ENCODE measurements at places on chromosomes 5 and 9.

DNA sequence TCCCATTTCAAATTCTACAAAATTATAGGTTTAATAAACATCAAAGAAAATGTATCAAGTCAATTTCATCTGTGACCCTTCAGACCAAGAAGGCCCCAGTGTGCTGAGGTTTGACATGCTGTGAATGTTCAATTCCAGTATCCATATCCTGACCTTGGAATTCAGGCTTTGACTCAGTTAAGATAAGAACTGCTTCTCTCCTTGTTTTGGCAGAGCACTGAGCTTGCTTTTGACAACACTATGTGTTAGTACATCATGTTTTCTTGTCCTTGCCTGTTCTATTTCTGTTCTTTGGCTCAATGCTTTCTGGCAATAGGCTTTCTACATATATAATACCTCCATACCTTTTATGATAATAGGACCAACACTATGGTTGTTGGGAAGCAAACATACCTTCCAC is 105.6 kb downstream of the PLCXD3 start:
- no peak for DNase-seq

DNA sequence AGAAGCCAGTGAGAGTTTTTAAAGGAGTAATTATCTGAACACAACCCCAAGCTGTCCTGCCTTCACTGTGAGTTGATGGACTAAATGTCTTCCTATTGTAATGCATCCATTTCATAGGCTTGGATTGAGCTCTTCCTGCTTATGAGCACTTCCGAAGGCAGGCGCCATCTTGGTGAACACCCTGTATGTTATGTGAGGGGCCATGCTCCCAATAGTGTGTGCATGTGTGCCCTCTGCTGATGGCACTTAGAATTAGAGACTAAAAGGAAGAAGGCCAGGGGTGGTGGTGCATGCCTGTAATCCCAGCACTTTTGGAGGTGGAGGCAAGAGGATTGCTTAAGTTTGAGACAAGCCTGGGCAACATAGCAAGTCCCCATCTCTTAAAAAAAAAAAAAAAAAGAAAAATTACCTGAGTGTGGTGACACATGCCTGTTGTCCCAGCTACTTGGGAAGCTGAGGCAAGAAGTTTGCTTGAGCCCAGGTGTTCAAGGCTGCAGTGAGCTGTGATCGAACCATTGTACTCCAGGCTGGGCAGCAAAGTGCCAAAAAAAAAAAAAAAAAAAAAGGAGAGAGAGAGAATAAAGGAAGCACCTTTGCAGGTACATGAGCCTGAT is 65.0 kb downstream of the C9orf152 start:
- DNase-seq = no peak

DNA sequence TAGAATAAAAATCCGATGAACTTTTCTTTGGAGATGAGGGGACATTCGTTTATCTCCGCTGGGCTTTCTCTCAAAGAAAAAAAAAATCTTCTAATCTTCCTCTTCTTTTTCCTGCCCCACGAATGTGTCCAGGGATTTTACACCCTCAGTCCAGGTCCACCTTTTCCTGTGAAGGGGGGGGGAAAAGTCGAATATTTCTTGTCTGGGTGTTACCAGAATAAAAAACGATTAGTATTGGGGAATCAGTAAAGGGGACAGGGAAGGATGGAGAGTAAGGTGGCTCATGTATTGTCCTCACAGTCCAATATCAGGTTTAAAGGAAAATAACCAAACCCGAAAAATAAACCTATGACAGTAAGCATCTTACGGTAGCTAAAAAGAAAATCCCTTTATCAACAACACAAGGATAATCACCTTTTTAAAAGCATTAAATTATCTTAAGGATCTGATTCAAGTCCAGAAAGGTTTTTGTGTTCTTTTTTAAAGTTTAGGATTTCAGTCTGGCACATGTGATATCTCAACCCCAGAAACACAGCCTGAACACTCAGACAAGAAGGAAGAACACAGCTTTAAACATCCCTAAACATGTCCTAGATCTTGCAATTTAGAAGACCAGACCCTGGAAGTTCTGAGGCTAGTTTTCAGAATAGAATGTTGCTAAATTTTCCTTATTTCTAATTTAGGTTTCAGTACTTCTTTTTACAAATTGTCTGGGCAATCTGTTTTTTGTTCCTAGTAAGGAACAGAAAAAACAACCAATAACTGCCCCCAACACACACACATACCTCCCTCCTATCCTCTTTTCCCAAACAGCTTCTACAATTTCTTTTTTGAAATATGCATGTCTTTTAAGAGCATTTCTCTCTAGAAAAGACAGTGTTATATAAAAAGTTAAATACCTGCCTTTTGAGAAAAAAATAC is 1.2 kb downstream of the ZNF608 start:
- DNase-seq = no peak

DNA sequence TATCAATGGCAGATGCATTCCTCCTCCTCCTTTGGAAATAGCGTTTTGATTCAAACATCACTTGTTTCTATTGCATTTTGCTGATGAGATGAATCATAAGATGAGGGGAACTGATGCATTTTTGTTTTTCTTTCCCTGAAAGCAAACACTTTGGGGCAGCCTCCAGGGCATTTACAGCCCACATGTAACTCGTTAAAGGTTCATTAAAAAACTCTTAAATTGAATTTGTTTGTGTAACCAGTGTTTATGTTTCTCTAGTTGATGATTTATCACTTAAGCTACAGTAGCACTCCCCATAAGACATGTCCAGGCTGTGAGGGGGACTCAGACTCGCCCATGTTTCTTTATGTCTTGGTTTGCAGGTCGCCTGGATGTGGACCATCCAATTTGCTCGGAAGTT is 246.1 kb upstream of the ANKH start:
- DNase-seq = peak; percentile 29

GRCh38 chr5:109412981-109413402 is 3.2 kb upstream of the PJA2 start:
- no peak for DNase-seq

GRCh38 chr5:121055586-121055985 is 591.5 kb downstream of the PRR16 start:
- DNase-seq = no peak

DNA sequence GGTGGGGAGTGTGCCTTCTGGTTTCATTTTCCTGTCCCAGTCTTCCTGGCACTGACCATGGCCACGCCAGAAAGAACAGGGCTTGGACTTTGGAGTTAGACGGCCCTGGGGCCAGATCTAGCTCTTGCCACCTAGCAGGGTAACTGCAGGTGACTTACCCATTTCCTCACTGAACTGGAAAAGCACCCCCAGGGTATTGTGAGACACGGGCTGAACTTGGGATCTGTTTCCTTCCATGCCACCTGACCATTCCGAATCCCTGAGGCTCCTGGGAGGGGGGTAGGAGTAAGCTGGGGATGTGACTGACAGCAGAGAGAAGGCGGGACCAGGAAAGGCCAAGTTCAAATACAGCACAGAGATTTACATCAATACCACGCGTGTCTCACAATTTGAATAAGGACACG is 9.4 kb downstream of the HNRNPAB start:
- no peak for DNase-seq

GRCh38 chr5:150069672-150070627 is 16.4 kb downstream of the CSF1R start:
- DNase-seq = no peak

DNA sequence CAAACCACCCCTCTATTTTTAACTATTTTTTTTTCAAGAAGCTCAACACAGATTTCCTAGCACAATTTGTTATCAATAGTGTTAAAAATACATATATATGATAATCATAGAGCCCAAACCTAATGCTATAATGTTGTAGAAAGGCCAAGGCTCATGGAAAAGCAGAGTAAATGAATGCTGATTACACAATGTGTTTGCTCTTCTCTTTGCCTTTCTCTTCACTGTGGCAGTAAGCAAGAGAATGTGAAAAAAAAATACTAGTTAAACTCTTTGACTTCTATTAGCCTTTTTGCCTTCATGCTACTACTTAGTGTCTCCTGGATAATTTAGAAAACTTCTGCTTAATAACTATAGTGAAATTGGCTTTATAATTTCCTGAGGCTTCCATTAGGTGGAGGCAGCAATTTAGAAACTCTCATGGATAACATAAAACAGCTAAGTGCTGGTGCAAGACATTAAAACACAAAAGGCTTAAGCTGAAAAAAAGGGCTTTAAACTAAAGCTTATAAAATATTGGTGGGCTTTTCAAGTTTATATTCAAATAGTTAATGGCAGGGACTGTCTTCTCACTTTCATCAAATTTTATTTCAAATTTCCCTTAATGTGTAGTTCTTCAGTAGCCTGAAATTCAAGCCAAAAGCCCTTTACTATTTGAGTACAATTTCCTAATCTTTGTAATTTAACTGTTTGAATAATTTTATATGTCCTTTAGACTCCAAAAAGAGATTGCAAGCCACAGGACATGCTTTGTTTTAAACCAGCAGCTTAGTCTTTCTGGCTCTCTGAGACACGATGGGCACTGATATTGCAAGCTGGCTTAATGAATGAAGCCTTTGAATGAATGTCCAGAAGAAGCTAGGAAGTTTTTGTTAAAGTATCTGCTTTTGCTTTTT is 2031.8 kb upstream of the CDH6 start:
- no peak for DNase-seq

DNA sequence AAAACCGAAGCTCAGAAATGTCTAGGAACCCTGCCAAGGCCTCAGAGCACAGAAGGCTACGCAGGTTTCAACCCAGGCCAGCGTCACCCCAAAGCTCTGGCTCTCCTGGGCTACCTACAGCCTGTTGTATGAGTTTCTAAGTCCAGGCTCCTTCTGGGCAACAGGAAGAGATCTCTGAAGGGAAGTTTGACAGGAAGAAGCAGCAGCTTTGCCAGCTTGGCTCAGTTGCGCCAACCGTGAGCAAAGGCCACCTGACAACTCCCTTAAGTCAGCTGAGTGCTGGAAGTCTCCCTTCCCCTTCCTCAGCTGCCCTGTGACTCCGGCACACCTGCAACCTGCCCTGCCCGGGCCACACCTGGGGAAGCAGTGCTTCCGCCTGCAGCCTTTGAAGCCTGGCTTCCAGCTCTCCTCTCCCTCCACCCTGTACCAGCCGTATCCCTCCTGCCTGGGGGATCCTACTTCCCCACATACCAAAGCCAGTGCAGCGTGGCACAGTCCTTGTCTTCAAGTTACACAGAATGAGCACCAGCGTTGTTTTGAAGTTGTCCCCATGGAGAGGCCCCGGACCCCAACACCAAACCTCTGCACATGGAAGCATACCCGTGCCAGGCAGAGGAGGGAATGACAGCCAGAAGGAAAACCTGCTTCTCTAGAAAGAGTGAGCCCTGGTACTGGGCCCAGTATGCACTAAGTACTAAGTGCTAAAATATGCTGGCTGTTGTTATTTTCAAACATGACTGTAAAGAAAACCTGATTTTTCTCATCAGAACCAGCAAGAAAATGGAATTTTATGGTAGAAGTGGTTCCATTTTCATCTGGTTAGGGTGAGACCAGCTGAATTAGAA is 36.5 kb downstream of the SHB start:
- DNase-seq = peak; percentile 83

DNA sequence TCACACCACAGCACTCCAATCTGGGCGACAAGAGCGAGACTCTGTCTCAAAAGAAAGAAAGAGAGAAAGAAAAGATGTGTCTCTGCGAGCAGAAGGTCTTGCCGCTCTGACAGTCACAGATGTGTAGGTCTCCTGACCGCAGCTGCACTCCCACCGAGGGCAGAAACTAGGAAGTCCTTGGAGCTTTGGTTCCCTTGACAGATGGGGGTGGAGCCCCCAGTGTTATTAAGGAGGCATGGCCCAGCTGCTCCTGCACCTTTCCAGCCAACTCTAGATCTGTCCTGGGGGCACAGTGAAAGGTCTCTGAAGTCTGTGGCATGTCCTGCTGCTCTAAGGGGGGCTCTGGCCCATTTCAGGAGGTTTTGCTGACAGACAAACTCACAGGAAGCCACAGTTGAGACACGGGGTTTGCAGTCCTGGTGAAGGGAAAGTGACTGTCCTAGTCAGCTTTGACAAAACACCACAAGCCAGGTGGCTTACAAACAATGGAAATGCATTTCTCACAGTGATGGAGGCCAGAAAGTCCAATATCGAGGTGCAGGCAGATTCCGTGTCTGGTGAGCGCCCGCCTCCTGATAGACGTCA is 9.0 kb upstream of the DIPK1B start:
- no peak for DNase-seq

GRCh38 chr5:168123631-168124528 is 167.6 kb upstream of the WWC1 start:
- no peak for DNase-seq

- no peak for DNase-seq
Observed at GRCh38 chr9:111604054-111604615, 4.7 kb upstream of the PTGR1 start.

GRCh38 chr9:121851641-121852091 is 200.2 kb downstream of the DAB2IP start:
- DNase-seq = no peak

GRCh38 chr5:228886-229285 is 10.8 kb downstream of the SDHA start:
- DNase-seq = no peak

DNA sequence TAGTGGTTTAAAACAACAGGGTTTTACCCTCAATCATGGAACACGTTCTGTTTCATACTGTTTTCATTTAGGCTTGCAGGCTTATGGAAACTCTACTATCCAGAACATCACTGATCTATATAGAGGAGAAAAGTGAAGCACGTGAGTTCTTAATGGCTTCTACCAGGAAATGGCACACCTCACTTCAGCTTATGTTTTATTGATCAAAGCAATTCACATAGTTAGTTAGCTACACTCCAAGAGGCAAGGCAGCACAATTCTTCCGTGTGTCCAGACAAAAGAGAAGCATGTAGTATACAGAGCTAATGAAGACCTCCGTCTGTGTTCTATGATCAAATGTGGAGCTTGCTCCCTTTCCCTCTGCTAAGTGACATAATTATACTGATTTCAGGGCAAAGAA is 353.3 kb upstream of the CD180 start:
- DNase-seq = no peak

DNA sequence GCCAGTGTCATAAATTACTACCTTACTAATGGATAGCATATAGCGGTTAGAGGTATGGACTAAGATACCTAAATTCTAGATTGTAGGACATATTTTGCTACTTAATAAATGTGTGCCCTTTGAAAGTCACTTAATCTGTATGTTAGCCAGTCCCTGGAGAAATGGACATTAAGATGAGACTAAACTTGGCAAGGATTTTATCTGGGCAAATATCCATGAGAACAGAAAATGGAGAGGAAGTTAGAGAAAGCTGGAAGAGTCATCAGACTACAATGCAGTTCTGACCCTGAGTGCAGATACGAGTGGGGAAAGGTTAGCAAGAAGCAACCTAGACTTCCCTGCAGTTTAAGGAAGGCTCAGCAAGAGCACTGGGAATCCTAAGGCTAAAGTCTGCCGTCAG is 33.0 kb downstream of the TBCA start:
- no peak for DNase-seq

- DNase-seq = no peak
Observed at GRCh38 chr5:89181546-89181945, 298.6 kb upstream of the MEF2C start.

DNA sequence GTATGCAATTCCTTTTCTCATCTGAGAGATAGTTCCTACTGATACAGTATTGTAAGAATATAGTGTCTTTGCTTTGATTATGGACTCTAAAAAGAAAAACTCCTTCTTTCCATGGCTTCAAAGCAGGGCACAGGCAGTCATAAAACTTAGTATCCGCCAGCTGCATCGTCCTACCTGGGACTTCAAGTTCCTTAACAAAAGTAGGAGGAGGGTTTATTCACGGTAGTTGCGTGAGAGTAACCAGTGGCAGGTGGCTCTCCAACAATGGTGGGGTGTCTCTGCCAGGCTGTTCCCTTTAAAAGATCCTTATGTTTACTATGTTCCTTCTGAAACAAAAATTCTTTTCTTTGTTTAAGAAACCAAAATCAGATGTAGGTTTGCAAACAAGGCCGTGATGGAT is 173.5 kb upstream of the DMAC1 start:
- DNase-seq = no peak

Measured in renal pelvis (tissue), 12 donors.